CD4-positive, alpha-beta T cell treated with Interleukin-4 for 1 hour (primary cell): ENCODE measurements at places on chromosomes 1 and 21.

DNA sequence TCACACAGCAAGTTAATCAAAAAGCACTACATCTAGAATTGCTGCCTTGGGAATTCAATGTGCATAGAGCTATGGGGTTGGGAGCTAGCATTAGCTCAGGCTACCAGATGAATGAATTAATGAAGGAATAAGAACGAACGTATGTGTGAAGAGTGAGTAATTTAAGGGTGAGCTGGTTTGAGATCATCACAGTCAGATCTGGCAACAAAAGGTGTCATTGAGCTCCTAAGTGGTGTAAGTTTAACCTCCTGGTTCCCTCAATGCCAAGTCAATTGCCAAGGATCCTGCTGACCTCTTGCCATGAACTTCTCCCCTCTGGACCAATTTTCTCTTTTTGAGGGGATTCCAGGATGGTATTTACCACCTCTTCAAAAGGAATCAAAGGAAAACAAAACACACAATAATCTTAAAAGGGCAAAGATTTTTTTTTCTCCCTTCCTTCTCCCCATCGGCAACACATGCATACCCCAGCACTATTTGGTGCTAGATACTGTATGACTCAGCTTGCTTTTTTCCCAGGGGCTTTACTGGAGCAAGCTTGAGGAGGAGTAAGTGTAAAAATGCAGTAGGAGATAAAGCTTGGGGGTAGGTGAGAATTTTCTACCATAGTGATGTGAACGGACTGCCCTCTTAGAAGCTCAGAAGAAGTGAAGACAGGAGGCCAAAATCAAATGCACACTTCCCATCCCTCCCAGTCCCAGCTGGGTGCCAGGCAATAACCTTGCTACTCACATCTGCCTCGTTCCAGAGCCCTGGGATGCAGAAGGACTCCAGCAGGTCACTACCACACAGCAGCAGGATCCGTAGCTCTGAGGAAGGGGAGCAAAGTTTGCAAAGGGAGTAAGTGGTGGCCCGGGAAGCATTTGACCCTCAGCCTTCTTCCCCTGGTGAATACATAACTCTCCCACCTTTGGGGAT, 92.0 kb downstream of the LAMC2 start:
- no peak for DNase-seq

DNA sequence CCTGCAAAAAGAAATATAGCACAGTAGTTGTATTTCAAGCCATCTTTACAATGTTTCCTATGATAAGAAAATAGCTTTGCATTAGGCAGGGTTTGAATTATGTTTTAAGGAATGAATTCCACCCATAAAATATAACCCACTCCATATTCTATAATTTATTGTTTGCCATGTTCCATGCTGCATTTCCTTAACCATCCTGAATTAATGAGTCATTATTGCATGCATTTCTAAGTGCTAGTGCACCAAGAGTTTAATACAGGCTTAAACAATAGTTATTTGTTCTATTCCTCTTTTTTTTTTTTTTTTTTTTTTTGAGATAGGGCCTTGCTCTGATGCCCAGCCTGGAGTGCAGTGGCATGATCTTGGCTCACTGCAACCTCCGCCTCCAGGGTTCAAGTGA, 45.2 kb downstream of the MIGA1 start:
- no peak for DNase-seq

GRCh38 chr21:45259206-45259840, 28.4 kb downstream of the POFUT2 start:
- no peak for DNase-seq

- no peak for DNase-seq
These were observed 44.4 kb downstream of the KANK4 start for GRCh38 chr1:62274496-62275485.

GRCh38 chr1:7187112-7187493, 401.8 kb downstream of the CAMTA1 start:
- no peak for DNase-seq

DNA sequence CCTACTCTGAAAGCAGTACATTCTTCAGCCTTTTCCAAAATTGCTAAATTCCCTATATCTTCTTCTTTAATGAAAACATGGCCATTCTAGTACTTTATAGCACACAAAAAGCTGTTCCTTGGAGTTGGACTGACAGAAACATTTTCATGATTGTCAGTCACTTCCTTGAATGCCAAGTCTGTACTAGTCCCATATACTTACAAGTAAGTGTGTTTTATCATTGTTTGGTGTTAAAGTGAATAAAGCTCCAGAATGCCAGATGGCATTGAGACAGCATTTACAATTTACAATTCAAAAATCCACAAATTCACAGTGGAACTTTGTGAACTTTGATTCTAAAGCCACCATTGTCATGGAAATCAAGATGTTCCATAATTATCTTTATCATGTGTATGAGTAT, 36.5 kb downstream of the KCNK2 start:
- no peak for DNase-seq

DNA sequence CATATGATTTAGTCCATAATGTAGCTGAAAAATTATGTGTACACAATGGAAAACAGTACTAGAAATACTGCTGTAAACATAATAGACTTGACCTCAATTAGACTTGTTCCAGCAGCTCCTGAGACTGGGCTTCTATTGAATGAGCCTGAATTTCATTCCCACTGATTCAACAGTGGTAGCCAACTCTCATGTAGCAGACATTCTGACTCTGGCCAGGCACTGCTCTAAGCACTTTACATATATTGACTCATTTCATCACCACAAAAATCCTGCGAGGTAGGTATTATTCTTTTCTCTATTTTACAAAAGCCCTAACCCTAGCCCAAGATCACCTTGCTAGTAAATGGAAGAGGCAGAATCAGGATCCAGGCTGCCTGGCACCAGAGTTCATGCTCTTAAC, 12.8 kb upstream of the CTSS start:
- DNase-seq = no peak
